ENCODE measurements at places on chromosomes 7 and 10. TPM values are rescaled to one million over a fixed set of nuclear protein-coding genes. Genes with fewer than 3 reads are reported as not detected.
A peak's percentile ranks its signal among the peaks of the same experiment; 100 is the strongest.

DNA sequence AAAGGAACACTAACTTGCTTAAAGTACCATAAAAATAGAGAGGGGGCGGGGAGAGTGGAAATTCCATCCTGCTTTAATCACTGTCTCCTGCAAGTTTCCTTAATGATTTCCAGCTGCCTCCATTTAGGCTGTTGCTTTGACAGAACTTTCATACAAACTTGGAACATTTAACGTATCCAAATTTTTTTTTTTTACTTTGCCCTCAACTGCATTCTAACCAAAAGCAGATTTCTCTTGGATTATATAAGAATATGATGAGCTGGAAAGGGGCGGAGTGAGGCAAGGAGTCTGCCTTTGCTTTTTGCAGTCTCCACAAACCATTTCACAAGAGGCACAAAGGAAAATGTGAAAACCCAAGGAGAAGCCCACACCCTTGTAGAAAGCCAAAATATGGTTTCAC lies 46.6 kb upstream of the COL1A2 start:
- peak; percentile 57 for DNase-seq

GRCh38 chr10:111079241-111079760 lies 2.5 kb downstream of the ADRA2A start:
- no peak for DNase-seq

DNA sequence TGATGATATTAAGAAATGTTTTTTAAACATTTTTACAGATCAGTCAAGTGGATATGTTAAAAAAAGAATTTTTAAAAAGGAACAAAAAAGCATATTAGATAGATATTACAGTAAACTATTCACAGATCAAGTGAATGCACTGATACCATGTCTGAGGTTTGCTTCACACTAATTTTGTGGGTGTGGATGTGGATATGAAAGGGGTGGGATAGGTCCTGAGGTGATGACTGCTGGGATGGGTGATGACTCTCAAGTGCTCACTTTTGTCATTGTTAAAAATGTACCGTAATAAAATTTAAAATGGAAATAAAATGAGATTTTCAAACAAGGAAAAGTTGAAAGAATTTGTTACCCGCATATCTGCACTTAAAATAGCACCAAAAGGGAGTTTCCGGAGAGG lies 54.1 kb downstream of the AGMO start:
- no peak for DNase-seq

- DNase-seq = no peak
These were observed 73.8 kb downstream of the ZNF277 start for GRCh38 chr7:112280267-112280666.

DNA sequence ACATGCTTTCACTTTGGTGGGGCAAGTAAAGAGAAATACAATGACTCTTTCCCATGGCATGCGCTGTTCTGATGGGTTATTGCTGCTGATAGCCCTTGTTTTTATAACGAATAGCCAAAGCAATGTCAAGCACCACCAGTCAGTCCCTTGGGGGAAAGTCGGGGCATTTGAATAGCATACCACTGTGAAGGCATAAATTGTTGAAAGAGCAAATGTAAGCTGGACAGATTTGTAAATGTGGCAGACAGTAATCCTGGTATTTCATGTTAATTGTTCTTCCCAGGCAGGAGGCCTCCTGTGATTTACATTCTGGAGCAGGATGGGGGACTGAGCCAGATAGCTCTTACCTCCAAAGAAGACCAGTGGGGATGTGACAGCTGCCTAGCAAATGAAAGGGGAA lies 293.3 kb downstream of the ADRA2A start:
- DNase-seq = no peak

- no peak for DNase-seq
These were observed 3.1 kb downstream of the VAX1 start for GRCh38 chr10:117135026-117135372.

DNA sequence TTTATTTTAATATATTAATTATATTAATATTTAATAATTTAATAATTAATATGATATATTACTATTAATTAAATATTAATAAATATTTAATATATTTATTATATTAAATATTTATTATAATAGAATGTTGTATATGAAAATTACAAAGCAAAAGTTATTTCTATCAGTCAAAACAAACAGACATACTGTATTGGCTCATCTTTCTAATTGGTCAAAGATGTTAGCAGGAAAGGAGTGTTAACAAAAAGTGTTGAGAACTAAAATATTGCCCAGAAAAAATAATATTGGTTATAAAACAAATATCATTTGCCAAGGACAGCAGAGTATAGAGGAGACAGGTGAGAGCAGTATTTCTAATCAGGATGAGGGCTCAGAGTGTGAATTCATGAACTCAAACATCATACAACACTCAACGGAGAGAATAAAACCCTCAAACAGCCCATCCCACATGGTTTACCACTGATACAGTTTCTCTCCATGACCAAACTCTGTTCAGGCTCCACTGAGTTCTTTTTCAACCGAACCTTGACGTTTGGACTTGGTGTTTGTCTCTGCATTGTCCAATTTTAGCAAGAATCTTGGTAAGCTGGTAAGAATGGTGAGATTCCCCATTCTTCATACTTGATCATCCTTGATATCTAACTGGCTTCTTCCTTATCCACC lies 58.0 kb downstream of the TSPAN12 start:
- no peak for DNase-seq

DNA sequence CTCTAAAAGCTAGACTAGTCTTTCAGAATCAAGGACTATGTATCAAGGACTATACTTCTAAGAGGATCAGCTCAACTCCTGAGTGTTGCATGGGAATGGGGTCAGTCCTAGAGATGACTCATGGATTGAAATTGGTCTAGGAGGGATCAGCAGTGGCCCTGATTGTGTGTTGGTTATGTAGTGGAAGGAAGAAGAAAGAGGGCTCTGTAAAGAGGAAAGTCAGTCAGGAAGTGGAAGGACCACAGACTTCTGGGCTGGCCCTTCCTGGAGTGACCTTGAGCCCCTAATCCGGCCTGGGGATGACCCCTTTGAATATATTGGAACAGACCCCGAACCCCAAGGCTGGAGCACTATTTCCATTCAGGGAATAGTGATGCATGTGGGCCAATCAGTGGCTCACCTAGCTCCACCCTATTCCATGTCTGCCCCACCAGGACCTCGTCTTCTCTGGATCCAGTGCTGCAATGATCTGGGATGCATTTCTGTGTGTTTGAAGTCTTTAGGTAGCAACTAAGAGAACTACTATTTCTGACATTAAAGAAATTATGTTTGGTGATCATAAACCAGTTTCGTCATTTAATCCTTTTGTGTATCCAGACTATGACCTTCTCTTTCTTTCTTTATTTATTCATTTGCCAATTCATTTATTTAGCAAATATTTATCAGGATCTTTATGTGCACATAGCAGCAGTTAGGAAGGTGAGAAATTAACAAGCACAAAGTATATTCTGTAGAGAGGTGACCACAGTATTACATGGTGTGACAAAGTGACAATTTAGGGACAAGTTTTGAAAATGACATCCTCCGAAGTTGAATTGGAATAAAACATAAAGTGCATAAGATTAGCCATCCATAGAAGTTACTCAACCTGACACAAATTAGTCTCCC lies 48.6 kb upstream of the KIF5B start:
- peak; percentile 14 for DNase-seq

GRCh38 chr7:151309311-151309710 lies 32.3 kb upstream of the NUB1 start:
- DNase-seq = peak; percentile 57

- no peak for DNase-seq
These were observed 21.9 kb upstream of the FRAT2 start for GRCh38 chr10:97356318-97356914.

DNA sequence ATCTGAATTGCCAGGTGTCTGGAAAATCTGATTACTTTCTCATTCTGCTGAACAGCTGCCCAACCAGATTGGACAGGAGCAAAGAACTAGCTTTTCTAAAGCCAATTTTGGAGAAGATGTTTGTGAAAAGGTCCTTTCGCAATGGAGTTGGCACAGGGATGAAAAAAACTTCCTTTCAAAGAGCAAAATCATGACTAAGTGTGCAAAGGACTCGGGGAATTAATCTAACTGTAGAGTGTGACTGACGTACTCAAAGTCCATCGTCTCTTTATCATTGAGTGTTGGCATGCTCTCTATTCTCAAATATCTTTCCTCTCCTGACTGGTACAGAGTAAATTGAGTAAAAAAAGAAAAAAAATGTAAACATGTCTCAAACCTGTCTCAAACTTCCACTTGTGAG lies 3.3 kb downstream of the NPS start:
- no peak for DNase-seq

- DNase-seq = no peak
These were observed 129.8 kb upstream of the TMEM229A start for GRCh38 chr7:124162667-124163066.

- DNase-seq = no peak
These were observed 182.6 kb upstream of the FEZF1 start for GRCh38 chr7:122487131-122487530.

DNA sequence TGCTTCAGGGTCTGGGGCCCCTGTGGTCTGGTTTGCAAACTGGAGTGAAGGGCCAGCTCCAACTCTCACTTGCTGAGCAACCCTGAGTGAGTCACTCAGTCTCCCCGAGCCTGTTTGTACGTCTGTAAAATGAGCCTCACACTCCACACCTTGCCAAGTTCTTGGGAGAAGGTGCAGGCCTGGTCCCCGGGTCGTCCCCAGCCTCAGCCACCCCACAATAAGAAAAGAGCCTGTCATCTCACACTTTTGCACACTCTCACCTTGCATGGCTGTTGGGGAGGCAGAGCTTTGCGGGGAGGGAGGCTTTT lies 5.2 kb downstream of the GRIFIN start:
- DNase-seq = no peak

DNA sequence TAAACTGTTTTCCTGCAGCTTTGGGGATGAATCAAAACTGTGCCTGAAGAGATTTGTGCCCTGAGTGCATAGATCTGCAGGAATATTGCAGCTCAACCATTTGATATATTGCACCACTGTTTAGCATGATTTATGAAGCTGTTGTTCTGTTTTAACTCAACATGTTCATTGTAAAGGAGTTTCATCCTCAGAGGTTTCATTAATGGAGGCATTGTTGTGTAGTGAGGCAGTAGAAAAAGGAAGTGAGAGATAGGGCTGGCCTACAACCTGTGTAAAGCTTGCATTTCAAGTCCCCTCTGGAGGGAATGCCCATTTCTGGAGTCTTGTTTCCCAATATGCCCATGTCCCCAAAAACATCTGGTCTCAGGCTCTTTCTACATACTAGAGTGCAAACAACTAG lies 67.5 kb downstream of the DNAJC12 start:
- DNase-seq = no peak

GRCh38 chr7:154375956-154376355 lies 323.8 kb downstream of the DPP6 start:
- DNase-seq = no peak

- DNase-seq = no peak
These were observed 80.7 kb upstream of the PPP1R3C start for GRCh38 chr10:91713461-91714072.

DNA sequence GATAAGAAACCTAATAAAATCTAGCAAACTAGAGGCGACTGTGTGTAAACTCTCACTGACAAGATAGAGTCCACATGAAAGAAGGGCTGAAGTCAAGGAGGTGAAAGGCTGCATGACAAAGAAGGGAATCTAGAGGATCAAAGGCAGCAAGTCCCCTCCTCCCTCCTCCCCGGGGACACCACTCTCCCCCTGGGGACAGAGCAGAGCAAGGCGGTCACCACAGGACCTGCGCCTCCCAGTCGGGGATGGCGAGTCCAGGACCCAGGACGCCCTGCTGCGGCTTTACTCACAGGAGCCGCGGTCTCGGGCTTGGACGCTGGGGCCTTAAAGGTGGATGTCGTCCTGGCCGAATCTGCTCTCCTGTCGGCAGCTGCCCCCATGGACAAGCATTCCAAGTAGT lies 22.4 kb downstream of the BRI3 start:
- DNase-seq = no peak

GRCh38 chr10:108638225-108638624 lies 1285.1 kb downstream of the XPNPEP1 start:
- DNase-seq = no peak

- DNase-seq = peak; percentile 61
These were observed 262.2 kb downstream of the ZMYND11 start for GRCh38 chr10:397321-398068.

GRCh38 chr7:108479118-108479517 lies 22.9 kb upstream of the NRCAM start:
- DNase-seq = no peak

DNA sequence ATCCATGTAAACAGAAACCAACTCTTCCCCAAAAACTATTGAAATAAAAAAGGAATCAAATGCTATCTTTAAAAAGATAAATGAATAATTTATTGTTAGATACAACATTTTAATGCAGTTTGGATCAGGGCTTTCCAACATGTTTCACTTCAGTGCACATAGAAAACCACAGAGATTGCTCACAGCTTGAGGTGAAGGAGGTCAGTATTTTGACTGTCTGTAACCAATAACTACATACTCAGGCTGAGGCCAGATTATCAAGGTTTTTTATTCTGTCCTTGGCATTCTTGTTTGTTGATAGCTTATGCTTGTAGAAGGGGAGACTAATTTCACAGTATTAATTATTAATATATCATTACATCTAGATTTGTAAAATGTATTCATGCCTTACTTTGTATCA lies 195.5 kb downstream of the PRKG1 start:
- DNase-seq = no peak

DNA sequence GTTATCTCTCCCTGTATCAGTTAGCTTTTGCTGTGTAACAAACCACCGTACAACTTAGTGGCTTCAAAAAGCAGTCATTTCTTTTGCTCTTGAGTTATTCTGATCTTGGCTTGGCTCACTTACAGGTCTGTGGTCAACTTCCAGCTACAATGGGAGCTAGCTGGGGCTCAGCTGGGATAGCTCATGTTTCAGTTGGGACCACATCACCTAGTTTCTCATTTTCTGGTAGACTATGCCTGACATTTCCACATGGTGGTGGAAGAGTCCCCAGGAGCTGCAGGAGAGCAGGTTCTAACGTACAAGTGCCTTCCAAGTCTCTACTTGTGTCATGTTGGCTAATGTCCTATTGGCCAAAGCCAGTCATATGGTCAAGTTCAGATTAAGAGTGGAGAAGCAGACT lies 25.8 kb upstream of the PIP4K2A start:
- DNase-seq = no peak

DNA sequence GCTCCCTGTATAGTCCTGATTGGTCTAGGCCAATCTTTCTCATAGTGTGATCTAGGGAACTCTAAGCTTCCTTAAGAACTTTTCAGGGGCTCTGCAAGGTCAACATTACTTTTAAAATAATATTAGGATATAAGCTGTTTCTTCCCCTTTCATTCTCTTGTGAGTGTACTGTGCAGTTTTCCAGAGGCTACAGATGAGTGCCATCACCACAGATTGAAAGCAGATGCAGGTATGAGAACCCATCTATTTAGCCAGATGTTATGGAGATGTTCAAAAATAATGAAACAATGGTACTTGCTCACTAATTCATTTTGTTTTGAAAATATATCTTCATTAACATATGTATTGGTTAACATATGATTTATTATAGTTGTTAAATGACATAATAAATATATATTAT lies 169.2 kb upstream of the SEMA3A start:
- no peak for DNase-seq

GRCh38 chr7:84193747-84194146 lies 842 bp downstream of the SEMA3A start:
- no peak for DNase-seq

GRCh38 chr10:45649296-45649695 lies 23.3 kb downstream of the ZFAND4 start:
- DNase-seq = no peak

Gene CYP3A4
- total RNA-seq = 4.8 TPM

Gene PODXL
- total RNA-seq = 4.3 TPM

Gene CLCN1
- total RNA-seq = not detected

Gene OPALIN
- total RNA-seq = not detected

Gene NEBL
- 52.0 TPM for total RNA-seq

Gene ZYX
- total RNA-seq = 45.6 TPM

Gene ERVW-1
- not detected for total RNA-seq

Gene IKZF1
- 7.9 TPM for total RNA-seq

Gene TWIST1
- 17.6 TPM for total RNA-seq

Gene AKR1E2
- total RNA-seq = 0.91 TPM

Gene KAZALD1
- 2.2 TPM for total RNA-seq

All from lower leg skin (tissue), 4 donors.